Ecto neural progenitor cell (in vitro differentiated cells): ENCODE measurements at places on chromosomes 3 and 15.

DNA sequence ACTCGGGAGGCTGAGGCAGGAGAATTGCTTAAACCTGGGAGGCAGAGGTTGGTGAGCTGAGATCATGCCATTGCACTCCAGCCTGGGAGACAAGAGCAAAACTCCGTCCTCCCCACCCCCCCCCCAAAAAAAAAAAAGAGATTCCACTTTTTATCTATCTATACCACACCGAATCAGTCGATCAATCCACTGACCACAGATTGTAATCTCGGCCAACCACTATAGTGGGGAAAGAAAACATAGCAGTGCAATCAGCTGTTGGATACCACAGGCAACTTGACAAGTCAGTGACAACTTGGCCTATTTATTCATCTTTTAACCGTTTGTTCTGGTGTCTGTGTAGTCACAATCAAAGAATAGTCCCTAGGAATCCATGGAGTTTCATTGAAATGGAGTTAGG is 299.2 kb downstream of the FHIT start:
- DNase-seq: no peak

DNA sequence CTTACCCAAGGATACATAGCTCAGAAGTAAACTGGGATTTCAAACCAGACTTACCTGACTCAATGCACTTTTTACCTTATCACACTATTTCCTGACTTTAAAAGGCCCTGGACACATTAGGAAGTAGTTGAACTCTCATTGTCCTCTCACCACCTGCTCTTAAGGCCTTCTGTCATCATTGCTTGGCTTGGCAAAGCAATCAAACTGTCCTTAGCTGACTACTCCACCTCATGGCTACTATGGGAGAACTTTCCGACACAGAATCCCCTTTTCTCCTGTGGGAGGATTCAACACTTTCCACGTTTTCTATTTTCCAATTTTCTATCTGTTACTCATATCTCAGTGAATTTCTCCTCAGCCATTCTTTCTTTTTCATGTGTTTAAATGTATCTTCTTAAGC is 55.4 kb downstream of the ZNF148 start:
- no peak for DNase-seq

DNA sequence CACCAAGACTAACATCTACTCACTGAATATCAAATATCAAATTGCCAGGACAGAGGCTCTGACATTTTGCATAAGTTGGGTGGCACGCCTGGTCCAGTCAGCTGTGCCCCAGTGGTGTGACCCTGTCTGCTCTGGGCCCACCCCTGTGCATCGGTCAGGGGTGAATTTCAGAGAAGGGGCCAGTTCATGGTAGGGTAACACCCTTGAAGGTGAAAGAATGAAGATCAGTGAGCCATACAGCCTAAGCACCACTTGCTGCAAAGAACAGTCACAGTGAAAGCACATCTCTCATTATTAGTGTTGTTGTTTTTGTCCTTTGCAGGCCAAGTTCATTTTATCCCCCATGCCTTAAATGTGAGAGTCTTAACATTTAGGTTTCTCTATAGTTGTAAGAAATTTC is 86.8 kb downstream of the MYRIP start:
- DNase-seq: no peak

DNA sequence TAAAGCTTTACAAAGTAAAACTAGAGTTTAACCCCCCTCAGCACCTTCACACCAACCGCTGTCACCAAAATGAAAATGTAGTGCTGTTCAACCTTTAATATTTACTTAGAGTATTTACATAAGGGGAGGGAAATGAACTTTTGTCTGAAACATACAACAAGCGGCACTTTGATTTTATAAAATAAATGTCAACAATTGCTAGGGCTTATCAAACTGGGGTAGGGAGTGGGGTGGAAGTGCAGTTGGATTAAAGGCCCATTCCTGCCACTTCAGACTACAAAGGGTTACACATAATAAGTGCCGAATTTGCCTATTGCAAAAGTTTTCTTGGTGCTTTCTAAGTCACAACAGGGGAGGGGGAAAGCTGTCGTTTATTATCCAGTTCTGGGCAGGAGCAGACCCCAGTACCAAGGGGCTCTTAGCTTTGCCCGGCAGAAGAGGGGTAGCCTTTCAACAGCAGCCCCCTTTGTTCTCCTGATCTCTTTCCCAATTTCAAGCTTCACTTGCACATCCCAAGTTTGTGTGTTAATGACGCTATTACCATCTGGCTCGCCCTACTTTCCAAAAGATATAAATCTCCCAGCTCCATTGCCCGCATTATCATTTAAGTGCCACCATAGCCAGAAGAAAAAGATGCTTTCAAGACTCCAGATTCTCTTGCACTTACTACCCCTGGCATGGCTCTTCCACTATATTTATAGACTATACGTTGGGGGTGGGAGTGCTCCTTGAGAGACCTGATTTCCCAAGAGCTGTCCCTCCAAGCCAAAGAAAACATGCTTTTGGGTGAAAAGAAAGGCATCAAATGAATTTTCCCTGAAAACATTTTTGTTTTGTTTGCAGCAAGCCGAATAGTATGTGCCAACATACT is 17.0 kb downstream of the SOX2 start:
- no peak for DNase-seq

GRCh38 chr3:121871430-121871829 is 22.8 kb upstream of the SLC15A2 start:
- no peak for DNase-seq

DNA sequence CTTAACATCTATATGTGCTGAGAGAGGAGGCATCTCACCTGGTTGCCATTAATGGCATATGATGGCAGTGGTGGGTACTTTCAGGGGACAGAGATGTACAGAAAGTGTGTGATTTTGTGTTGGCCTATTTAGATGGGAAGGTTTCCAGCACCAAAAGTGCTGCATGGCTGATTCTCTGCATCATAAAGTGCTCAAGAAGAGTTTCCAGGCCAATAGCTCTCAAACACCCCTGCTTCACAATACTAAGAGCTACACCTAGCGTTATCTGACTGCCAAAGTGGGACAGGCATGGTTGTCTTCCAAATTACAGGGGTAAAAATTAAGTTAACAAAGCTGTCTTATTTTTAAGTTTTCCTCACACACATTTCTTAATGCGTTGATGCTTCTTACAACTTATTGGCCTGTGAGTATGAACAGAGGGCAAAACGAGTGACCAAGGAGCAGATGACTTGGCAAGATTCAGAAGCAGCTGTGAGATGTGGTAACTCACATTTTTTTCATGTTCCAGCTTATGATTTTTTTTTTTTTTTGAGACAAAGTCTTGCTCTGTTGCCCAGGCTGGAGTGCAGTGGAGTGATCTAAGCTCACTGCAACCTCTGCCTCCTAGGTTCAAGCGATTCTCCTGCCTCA is 41.4 kb upstream of the VEPH1 start:
- no peak for DNase-seq

GRCh38 chr3:4506559-4507023 is 13.4 kb downstream of the ITPR1 start:
- DNase-seq: no peak

GRCh38 chr3:20310629-20311028 is 124.6 kb upstream of the SGO1 start:
- DNase-seq: no peak

- no peak for DNase-seq
Measured at GRCh38 chr15:77180757-77181156, 109.8 kb upstream of the TSPAN3 start.

- DNase-seq: no peak
Measured at GRCh38 chr3:182760576-182761164, 32.6 kb upstream of the ATP11B start.

GRCh38 chr15:38217788-38218609 is 34.6 kb upstream of the SPRED1 start:
- no peak for DNase-seq

- no peak for DNase-seq
Measured at GRCh38 chr15:40094156-40094555, 14.5 kb downstream of the BMF start.

- no peak for DNase-seq
Measured at GRCh38 chr3:138434875-138435772, 708 bp downstream of the ESYT3 start.

GRCh38 chr3:50510325-50510724 is 6.9 kb upstream of the CACNA2D2 start:
- DNase-seq: no peak

DNA sequence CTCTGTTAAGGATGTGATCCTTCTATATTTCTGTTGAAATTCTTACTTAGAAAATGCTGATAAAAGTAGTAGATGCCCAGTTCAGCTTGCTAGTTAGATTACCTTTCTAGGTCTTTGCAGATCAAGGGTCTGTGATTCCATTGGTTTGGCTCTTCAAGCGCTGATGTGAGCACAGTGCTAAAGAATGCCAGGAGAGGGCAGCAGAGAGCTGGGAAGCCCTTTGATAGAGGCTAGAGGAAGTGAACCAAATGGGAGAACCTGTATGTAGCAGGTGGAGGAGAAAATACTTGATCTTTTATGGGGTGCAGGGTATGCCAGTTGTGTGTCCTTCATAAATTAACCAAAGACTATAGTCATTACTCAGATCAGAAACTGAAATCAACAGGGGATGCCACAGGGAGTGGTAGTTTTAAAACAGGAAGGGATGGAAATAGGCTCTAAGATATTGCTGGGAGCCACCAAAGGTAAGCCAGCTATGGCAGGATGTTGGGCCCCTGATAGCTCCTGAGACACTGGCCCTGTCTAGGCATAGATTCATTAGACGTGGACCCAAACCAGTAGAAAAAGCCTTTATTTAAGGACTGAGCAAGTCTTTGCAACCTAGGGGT is 677.4 kb downstream of the SQOR start:
- DNase-seq: peak; percentile 82

DNA sequence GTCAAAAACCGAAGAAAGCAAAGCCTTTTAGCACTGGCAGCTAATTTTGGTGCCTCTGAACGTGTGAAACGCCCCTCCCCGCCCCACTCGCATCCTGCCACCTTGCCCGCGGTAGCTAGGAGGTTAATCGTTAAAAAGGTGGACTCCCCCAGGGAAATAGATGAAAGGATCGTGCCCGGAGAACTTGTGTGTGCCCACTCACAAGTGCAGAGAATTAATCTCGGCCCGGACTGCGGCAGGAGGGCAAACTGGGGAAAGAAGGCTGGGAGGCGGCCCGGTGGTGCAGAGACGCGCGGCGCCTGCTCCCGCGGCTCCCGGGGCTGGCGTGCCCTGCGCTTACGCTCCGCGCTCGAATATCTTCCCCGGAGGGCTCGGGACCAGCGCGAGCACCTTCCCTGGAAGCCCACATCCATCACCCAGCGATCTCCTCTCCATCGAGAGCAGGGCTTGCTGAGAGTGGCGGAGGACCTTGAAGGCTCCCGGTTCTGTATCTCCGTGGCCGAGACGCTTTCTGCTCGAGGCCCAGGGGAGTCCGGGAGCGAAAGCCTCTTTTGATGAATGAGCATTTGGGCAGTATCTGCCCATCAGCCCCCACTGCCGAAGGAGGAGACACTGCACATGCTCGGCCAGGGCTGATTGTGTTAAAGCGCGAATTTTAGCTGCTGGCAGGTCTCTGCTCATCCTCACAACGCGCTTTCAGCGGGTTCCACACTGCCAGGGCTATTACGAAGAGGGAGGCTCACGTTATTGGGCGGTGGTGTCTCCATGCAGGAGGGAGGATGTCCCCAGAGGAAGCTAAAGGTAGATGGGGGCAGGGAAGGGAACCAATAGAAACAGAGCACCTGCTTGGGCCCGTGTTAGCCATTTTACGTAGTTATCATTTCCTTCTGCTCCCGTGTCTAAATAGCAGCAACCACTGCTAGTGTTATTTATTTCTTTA is 1.3 kb upstream of the SPTSSB start:
- peak; percentile 61 for DNase-seq

DNA sequence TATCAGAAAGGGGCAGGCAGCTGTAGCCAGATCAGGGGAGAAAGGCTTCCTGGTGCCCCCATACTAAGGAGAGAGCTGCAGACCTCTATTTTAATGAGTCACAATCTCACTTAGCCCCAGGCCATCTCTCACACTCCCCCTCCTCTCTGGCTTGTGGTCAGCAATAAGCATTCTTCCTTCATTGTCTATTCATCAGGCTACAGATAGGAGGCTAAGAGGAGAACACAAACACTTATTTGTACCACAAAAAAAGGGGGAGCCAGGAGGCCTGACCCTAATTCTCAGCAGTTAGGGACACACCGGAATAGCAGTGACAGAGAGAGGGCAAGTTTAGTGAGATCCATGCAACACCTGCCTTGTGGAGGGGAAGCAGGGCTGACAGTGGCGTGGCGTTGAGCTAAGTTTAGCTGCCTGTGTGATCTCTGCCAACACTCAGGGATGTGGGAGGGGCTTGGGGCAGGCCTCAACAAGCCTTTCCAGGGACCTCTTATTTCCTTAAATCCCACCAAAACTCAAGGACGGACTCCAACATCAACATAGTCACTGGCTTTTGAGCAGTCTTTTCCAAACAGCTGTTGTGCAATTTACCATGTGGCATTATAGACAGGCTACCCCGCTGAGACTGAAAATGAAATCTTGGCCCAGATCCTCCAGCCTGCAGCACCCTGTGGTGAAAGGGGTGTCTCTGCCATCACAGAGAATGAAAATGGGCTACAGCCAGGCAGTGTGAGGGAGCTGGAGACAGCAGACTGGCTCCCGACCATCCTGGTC is 191.9 kb upstream of the TSC22D2 start:
- no peak for DNase-seq

DNA sequence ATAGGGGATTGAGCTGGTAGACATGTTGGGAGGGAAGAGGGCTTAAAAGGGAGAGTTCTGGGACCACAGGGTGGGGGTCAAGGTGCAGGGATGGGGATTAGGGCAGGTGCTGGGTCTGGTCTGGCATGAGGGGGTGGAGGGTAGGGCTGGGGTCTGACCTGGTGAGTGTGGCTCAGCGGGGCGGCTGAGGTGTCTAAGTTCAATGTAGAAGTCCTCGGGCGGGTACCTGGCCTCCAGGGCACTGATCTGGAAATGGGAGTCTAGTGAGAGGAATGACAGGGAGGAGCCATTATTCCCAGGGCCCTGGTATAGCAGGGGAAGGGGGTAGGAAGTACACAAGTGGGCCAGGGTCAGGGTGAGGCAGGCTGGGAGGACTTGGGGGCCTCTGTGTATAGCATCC is 39.6 kb downstream of the RAB11A start:
- DNase-seq: no peak

GRCh38 chr3:65685621-65686235 is 353.0 kb downstream of the MAGI1 start:
- DNase-seq: no peak

DNA sequence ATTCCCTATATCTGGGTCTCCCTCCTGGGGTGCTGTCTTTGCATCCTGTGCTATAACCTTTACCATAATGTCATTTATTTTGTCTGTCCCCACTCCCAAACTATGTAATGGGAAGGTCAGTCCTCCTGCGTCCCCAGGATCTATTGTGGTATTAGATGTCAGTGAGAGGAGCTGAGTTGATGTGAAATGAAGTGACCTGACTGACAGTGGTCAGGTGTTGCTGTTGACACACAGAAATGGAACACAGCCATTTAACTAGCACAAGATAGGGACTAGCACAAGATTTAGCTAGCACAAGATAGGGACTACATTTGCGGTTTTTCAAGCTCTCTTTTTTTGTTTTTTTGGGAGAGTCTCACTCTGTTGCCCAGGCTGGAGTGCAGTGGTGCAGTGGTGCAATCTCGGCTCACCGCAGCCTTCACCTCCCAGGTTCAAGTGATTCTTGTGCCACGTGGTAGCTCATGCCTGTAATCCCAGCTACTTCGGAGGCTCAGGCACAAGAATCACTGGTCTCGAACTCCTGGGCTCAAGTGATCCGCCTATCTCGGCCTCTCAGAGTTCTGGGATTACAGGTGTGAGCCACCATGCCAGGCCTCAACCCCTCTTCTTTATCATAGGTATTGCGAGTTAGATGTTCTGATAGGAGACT is 5.2 kb downstream of the NGRN start:
- no peak for DNase-seq
